ENCODE measurements at places on chromosomes 1 and 21.

DNA sequence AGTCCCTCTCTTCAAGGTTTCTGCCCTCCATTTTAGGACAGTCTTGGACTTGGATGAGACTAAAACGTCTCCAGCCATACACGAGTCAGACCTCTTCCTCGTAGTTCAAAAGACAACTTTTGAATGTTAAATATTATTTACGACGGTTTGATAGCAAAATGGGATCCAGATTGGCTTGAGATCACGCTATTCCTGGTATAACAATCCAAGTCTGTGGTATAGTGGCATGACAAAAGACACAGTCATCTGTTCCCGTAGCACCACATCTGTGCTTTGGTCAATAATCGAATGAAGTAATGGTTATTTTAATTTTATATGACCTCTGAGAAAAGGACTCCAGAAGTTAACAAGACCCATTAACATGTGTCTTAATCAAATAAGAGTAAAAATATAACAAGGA lies 7.0 kb downstream of the PCP4 start:
- DNase-seq = no peak

- no peak for DNase-seq
Observed at GRCh38 chr1:36650200-36651065, 167.7 kb upstream of the CSF3R start.

DNA sequence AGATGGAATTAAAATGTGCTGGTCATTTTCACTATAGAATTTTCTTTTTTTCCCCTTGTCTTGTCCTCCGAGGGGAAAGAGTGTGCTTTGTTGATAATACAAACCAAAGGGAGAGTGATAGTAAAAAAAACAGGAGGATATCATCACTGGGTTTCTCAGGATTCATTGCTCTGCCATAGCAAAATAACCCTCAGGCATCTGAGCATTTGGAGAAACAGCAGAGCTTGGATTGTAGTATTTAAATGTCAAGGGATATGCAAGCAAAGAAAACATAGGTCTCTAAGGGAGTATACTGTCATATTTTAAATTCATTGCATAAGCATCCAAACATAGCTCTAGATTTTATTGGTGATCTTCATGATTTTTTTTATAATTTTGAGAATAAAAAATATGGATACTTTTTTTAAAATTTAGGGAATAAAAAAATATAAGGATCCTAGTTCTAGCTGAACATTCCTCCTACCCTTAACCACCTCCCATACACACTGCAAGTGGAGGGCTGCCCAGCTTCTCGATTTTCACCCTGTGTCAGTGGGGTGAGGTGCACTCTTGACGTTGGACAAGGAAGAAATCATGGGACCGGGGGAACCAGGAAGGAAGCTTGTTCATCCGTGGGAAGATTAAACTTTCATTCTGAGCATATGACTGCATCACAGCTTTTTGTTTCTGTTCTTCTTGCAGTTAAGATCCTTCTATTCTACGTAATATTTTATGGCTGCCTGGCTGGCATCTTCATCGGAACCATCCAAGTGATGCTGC lies 4.4 kb downstream of the ATP1B1 start:
- no peak for DNase-seq

DNA sequence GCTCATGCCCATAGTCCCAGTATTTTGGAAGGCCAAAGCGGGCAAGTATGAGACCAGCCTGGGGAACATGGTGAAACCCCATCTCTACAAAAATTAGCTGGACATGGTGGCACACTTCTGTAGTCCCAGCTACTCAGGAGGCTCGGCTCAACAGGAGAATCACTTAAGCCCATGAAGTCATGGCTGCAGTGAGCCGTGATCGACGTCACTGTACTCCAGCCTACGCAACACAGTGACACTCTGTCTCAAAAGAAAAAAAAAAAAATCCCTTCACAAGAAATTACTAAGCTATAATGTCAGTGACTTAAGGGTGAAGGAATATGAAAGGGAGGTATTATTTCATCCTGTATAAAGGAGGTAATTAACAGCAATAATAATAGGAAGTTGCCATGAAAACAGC lies 99.8 kb downstream of the ACBD6 start:
- no peak for DNase-seq

- DNase-seq = no peak
Observed at GRCh38 chr1:15826810-15827507, 19.5 kb upstream of the UQCRHL start.

GRCh38 chr1:107251839-107252238 lies 111.0 kb downstream of the NTNG1 start:
- DNase-seq = no peak

DNA sequence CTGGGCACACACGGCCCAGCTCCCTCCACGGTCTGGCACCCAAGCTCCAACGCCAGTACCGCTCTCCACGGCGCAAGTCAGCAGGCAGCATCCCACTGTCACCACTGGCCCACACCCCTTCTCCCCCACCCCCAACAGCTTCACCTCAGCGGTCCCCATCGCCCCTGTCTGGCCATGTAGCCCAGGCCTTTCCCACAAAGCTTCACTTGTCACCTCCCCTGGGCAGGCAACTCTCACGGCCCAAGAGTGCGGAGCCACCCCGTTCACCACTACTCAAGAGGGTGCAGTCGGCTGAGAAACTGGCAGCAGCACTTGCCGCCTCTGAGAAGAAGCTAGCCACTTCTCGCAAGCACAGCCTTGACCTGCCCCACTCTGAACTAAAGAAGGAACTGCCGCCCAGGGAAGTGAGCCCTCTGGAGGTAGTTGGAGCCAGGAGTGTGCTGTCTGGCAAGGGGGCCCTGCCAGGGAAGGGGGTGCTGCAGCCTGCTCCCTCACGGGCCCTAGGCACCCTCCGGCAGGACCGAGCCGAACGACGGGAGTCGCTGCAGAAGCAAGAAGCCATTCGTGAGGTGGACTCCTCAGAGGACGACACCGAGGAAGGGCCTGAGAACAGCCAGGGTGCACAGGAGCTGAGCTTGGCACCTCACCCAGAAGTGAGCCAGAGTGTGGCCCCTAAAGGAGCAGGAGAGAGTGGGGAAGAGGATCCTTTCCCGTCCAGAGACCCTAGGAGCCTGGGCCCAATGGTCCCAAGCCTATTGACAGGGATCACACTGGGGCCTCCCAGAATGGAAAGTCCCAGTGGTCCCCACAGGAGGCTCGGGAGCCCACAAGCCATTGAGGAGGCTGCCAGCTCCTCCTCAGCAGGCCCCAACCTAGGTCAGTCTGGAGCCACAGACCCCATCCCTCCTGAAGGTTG lies 97.6 kb downstream of the PIK3R3 start:
- DNase-seq = no peak

DNA sequence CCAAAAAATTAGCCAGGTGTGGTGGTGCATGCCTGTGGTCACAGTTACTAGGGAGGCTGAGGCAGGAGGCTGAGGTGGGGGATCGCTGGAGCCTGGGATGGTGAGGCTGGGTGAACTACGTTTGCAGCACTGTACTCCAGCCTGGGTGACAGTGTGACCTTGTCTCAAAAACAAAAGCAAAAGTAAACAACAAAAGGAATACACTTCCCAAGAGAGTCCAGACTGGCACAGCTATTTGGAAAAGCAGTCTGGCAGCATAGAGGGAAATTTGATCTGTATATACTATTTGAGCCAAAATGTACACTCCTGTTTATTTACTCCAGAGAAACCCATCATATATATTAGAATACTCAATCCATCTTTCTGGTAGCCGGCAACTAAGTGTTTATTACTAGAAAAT lies 107.0 kb upstream of the HMCN1 start:
- no peak for DNase-seq

DNA sequence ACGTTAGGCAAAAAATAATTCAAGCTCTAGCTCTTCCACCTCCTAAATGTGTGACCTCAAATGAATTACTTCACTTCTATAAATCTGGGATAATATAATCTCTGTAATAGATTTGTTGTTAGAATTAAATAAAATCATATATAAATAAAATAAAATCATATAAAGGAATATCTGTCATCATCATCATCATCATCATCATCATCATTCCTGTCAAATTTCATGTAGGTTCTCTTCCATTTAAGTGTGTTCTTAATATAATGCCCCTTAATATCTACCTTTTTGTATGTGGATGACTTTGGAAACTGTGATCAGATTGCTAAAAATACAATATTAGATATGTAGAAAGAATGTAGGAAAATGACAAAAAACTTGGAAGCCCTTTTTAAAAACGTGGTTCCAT lies 621.0 kb downstream of the ADGRL2 start:
- DNase-seq = no peak

- DNase-seq = no peak
Observed at GRCh38 chr1:195097316-195097715, 1510.9 kb downstream of the KCNT2 start.

GRCh38 chr1:203609979-203610493 lies 16.6 kb upstream of the ATP2B4 start:
- DNase-seq = no peak

DNA sequence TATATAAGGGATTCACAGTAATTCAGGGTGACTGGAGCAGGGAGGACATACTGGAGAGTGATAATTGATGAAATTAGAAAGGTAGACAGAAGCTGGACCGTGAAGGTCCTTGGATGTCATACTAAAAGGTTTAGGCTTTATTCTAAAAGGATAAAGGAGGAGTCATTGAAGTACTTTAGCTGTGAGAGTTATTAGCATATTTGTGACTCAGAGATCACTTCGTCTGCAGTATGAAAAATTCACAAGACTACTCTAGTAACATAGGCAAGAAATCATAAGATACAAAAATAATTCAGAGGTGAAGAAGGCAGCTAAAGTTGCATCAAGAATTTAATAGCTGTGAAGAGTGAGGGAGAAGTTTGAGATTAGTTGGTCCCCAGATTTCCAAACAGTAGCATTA lies 26.3 kb downstream of the KCNA3 start:
- no peak for DNase-seq

GRCh38 chr1:109357616-109358015 lies 40.1 kb downstream of the SORT1 start:
- DNase-seq = no peak

DNA sequence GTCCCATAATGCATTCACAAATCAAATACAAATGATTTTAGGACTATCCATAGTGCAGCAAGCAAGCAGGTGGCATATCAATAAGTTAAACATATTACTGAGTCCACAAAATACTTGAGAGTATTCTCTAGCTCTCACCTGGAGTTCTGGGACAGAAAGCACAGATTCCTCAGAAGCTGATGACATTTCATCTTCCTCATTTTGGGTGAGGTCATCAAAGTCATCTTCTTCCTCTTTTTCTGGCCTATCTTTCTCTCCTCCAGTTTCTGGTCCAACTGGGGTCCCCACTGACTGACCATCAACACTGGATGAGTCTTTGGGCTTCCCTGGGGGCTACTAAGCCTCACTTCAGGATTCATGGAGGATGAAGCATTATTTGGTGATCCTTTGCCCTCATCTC lies 38.9 kb downstream of the YY1AP1 start:
- DNase-seq = no peak

GRCh38 chr1:5287178-5288150 lies 633.1 kb downstream of the AJAP1 start:
- no peak for DNase-seq

DNA sequence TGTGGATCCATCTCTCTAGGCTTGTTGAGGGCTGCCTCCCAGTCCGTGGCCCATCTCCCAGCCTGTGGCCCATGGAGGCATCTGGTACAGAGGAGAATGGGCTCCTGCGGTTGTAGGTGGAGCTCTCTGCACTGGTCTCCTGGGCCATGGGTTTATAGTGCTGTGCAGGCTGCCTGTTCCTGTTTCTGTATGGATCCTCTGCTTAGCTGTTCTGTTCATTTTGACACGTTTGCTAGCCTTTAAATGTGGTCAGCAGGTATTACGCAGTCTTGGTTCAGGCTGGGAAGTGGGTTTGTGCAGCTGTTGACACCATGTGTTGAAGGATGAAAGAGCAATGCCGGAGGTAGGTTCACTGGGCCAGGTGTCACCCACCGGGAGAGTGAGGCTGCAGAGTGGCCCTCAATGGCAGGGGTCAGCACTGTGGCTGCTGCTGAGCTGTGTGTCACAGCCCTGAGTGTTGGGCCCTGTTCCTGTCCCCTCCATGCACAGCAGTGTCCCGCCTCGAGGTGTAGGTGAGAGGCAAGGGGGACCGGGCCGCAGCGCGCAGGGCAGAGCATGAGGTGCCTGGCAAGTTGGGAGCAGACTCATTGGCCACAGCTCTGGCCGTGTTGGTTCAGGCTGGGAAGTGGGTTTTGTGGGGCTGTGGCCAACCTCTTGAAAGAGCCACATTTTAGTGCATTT lies 39.0 kb downstream of the SNAP47 start:
- DNase-seq = no peak

DNA sequence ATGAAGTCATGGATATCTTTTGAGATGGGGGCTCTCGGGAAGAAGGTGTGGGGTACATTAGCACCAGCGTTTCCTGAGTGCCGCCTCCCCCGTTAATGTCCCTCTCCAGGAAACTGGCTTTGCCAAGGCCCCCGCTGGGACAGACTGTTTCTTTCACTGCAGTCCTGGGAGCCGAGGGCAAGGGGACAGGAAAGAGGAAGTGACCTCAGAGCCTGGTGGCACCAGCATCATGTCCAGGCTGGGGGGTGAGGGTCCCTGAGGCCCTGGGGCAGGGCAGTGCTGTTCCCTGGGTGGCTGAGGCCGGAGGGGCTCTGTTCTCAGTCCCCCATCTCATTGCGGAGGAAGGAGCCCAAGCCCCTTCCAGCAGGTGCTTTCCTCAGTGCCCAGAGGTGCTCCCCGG lies 5.8 kb downstream of the PFKL start:
- no peak for DNase-seq

DNA sequence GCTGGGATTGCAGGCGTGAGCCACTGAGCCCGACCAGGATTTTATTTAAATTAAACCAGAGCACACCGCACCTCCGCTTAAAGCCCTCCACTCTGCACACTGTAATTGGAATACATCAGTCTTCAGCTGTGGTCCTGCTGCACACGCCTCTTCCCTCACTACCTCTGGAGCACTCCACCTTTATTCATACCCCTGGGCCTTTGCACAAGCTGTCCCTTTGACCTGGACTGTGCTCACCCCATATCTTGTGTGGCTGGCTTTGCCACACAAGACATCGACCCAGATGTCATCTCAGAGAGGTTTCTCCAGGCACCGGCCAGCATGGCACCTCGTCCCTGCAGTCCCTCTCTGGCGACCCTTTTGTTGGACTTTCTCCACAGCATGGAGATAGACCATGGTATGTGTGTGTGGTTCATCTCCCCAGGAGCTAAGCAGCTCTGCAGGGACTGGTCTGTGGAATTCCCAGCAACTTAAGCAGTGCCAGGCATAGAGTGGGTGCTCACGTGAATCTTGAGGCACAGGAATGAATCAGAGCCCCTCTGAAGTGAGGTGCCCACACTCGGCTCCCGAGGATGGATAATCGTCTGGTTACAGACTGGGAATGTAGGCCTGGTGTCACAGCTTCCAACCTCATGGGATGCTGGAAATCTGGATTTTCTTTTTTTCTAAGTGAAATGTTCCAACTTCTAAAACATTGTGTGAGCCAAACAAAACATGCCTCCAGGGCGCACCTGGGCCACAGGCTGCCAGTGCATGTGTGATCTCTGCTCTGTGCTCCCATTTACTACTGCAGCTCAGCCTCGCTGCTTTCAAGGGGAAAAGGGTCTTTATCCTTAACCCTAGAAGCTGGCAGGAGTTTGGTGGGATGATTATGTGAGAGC lies 61.9 kb downstream of the EVA1C start:
- DNase-seq = no peak

DNA sequence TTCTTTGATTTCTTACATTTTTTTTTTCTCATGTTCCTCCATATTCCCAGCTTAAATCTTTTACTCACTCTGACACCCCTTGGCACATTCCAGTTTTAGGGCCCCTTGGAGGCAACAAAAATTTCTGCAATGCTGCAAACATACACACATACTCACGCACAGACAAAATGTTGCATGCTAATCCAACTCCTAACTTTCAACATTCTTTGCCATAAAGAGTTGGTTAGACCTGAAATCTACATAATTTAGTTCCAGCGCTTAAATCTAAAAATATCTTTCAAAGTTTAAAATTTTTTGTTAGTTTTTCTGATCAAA lies 103.9 kb downstream of the PTPN14 start:
- no peak for DNase-seq

All from NCI-H1417 treated with DMSO at 0.1 percent for 48 hours (cell line).